ENCODE measurements at places on chromosomes 5 and 9.

DNA sequence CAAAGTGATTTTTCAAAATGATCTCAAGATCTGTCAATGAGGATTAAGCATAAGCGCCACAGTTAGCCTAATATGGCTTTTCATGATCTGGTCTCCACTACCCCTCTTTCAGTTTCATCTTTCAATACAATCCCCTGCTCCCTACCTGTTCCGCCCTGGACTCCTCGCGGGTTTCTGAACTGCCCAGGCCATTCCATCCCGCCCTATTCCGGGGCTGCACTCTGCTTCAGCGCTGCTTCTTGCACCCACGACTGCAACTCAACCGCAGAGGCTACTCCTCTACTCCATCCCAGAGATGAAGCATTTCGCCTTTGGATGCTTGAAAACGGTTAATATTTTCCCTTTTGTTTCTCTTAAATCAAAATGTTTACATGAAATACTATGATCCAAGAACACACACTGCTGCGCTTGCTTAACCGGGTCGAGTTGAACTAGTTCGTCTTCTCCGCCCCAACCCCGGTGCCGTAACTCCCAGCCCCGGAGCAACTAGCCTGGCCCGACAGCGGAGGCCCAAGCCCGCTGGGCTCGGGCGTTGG lies 716 bp upstream of the OTULIN start:
- H3K4me1 ChIP-seq = peaks cover 40% of the 10 kb centered on the region
- no peaks in the 10 kb centered on the region for H3K36me3 ChIP-seq
- no peaks in the 10 kb centered on the region for H3K27me3 ChIP-seq
- H3K4me3 ChIP-seq = peak overlapping the region; percentile 82

DNA sequence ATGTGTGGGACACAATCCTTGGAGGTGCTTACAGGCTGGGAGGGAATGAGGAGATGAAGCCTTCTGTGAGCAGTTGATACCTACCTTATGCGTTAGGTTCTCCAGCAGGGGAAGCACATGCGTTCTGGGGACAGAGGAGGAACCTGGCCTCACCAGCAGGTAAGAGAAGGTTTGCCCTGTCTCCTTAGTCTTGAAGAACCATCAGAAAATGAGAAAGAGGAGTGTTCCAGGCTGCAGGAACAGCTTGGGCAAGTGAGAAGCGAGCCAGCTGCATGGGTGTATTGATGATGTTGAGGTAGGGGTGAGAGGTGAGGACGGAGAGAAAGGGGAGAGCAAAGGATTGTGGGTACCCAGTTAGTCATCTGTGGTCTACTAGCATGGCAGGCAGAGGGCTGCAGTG lies 156.9 kb upstream of the MVB12B start:
- H3K4me1 ChIP-seq = no peaks in the 10 kb centered on the region
- peaks cover 46% of the 10 kb centered on the region for H3K27me3 ChIP-seq
- DNase-seq = no peak
- no peak overlapping the region for H3K27ac ChIP-seq
- H3K36me3 ChIP-seq = no peaks in the 10 kb centered on the region

- peaks cover 38% of the 10 kb centered on the region for H3K4me1 ChIP-seq
- 0 out of 2 replicates have a peak, but pooled peaks cover 5% of the 10 kb centered on the region for H3K36me3 ChIP-seq
- no peak overlapping the region for H3K27ac ChIP-seq
- DNase-seq = no peak
Observed at GRCh38 chr5:157539503-157540022, 36.0 kb downstream of the ADAM19 start.

- H3K27ac ChIP-seq = no peak overlapping the region
- no peaks in the 10 kb centered on the region for H3K27me3 ChIP-seq
- no peaks in the 10 kb centered on the region for H3K4me1 ChIP-seq
- DNase-seq = no peak
Observed at GRCh38 chr5:86124333-86124732, 493.4 kb upstream of the COX7C start.

- peaks cover 12% of the 10 kb centered on the region for H3K4me1 ChIP-seq
- DNase-seq = peak; percentile 67
- H3K36me3 ChIP-seq = no peaks in the 10 kb centered on the region
- no peak overlapping the region for H3K4me3 ChIP-seq
Observed at GRCh38 chr5:126917918-126918614, 112.3 kb downstream of the MARCHF3 start.

DNA sequence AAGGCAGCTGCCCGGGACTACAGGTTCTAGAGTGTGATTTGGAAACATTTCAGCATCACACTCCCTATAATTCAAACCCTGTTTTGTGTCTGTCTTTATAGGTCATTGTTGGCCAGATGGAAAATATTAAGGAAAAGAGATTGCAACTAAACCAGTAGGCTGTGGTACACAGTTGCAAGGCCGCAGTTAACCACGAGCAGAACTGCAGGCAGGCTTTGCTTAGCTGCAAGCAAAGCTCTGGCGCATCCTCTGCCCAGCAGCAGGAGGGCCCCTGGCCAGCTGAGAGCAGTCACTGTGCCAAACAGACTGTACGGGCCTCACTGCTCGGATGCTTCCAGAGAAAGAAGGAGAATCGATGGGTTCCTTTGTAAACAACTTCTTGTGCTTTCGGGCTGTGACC lies 204.5 kb downstream of the DENND1A start:
- H3K36me3 ChIP-seq = no peaks in the 10 kb centered on the region
- no peaks in the 10 kb centered on the region for H3K27me3 ChIP-seq
- peaks cover 6% of the 10 kb centered on the region for H3K4me1 ChIP-seq

DNA sequence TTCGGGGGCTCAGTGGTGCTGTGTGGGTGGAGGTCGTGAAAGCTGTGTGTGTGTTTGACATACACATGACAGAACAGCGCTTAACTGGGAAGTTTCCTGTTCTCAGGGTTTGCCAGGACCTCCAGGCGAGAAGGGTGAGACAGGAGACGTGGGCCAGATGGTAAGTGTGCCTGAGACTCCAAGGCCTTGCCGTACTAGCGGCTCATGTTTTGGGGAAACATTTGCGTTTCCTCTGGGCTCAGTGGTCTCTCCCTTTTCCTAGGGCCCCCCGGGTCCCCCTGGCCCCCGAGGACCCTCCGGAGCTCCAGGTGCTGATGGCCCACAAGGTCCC lies 68.3 kb upstream of the FCN2 start:
- H3K4me1 ChIP-seq = peaks cover 45% of the 10 kb centered on the region
- H3K27ac ChIP-seq = peak overlapping the region; percentile 95
- no peak overlapping the region for H3K4me3 ChIP-seq
- peaks cover 65% of the 10 kb centered on the region for H3K36me3 ChIP-seq
- DNase-seq = no peak

- H3K36me3 ChIP-seq = no peaks in the 10 kb centered on the region
- H3K4me1 ChIP-seq = no peaks in the 10 kb centered on the region
- H3K27ac ChIP-seq = no peak overlapping the region
- no peaks in the 10 kb centered on the region for H3K27me3 ChIP-seq
- DNase-seq = no peak
Observed at GRCh38 chr5:98749046-98749445, 24.4 kb upstream of the RGMB start.

GRCh38 chr9:36218011-36218410 lies 27.3 kb downstream of the CLTA start:
- H3K27me3 ChIP-seq = no peaks in the 10 kb centered on the region
- peaks cover 13% of the 10 kb centered on the region for H3K4me1 ChIP-seq
- peaks cover 63% of the 10 kb centered on the region for H3K36me3 ChIP-seq
- no peak overlapping the region for H3K4me3 ChIP-seq
- DNase-seq = no peak
- H3K27ac ChIP-seq = no peak overlapping the region

DNA sequence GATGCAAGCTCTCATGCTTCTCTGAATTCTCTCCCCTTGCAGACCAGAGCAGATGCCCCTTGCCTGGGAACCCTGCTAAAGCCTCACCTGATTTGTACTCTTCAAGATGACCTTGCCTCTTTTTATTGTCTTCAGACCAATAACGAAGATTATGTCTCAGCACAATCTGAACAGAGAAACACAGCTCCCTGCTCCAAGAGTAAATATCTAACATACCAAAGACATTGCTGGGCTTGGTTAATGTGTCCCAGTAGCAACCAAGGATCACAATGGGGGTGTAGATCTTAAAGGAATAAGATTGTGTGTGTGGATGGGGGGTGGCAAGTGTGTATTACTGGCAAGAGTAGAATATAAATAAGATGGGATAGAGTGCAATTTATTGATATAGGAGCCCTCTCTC lies 67.6 kb upstream of the LHFPL2 start:
- 0 out of 2 replicates have a peak overlapping the region, but pooled peaks have one; percentile 24 for H3K27ac ChIP-seq
- H3K4me1 ChIP-seq = peaks cover 20% of the 10 kb centered on the region
- H3K4me3 ChIP-seq = no peak overlapping the region
- H3K36me3 ChIP-seq = no peaks in the 10 kb centered on the region

- DNase-seq = peak; percentile 2
- H3K4me1 ChIP-seq = no peaks in the 10 kb centered on the region
- no peak overlapping the region for H3K4me3 ChIP-seq
Observed at GRCh38 chr5:58378613-58379390, 81.1 kb downstream of the PLK2 start.

GRCh38 chr5:60010853-60011252 lies 117.3 kb upstream of the PDE4D start:
- no peaks in the 10 kb centered on the region for H3K36me3 ChIP-seq
- no peak overlapping the region for H3K4me3 ChIP-seq
- no peaks in the 10 kb centered on the region for H3K4me1 ChIP-seq
- H3K27ac ChIP-seq = no peak overlapping the region
- no peak for DNase-seq

- H3K36me3 ChIP-seq = no peaks in the 10 kb centered on the region
- no peaks in the 10 kb centered on the region for H3K27me3 ChIP-seq
- H3K27ac ChIP-seq = no peak overlapping the region
- no peak for DNase-seq
- peaks cover 7% of the 10 kb centered on the region for H3K4me1 ChIP-seq
- no peak overlapping the region for H3K4me3 ChIP-seq
Observed at GRCh38 chr5:119316086-119316485, 39.7 kb upstream of the TNFAIP8 start.

DNA sequence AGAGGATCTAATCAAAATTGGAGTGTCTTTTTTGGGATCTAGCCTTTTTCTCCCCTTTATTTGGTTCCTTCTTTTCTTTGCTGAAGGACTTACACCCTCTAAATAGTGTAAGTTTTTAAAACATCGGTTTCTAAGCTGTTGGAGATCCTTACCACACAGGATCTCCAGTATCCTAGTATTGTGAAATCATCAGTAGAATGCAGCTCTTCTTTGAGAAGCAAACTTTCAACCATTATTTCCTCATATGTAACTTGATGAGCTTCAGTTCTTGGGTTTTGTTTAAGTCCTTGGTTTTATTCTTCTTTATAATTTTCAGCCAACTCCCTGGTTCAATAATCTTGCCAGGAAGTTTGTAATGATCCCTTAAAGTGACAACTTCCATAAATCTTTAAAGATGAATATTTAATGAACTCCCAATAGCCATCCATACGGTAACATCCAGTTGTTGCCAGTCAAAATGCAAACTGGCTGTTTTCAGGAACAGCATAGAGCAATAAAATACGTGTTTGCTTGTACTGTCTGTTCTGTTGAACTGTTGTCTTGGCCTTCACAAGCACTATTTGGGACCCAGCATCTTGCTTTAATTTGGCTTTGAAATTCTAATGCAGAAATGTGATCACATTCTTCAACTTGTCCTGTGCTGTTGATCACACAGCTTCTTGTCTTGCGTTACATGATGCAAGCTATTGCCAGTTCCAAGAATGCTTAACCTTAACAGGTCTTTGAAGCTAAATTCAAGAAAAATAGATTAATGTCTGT lies 34.8 kb upstream of the TTC23L start:
- peak; percentile 35 for DNase-seq
- H3K27me3 ChIP-seq = no peaks in the 10 kb centered on the region
- no peak overlapping the region for H3K4me3 ChIP-seq
- H3K4me1 ChIP-seq = no peaks in the 10 kb centered on the region
- H3K27ac ChIP-seq = no peak overlapping the region

DNA sequence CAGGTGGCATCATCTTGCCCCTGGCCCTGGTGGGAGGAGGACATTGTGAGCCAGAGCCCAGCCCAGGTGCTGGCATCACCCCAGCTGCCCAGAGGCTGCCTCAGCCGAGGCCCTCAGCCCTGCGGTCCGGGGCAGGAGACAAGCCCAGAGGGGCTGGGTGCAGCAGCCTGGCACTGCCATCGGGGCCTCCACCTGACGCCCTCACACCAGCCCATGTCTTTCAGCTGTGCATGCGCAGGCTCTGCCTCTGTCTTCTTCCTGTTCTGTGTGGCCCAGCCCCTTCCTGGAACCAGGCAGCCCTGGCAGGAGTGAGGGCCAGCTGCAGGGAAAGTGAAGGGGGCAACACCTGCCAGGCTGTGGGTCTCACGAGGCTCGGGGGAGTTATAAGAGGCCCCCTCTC lies 4.8 kb upstream of the CEL start:
- H3K4me3 ChIP-seq = no peak overlapping the region
- no peak overlapping the region for H3K27ac ChIP-seq
- no peaks in the 10 kb centered on the region for H3K27me3 ChIP-seq
- 0 out of 2 replicates have a peak, but pooled peaks cover 5% of the 10 kb centered on the region for H3K36me3 ChIP-seq
- no peak for DNase-seq
- peaks cover 9% of the 10 kb centered on the region for H3K4me1 ChIP-seq

DNA sequence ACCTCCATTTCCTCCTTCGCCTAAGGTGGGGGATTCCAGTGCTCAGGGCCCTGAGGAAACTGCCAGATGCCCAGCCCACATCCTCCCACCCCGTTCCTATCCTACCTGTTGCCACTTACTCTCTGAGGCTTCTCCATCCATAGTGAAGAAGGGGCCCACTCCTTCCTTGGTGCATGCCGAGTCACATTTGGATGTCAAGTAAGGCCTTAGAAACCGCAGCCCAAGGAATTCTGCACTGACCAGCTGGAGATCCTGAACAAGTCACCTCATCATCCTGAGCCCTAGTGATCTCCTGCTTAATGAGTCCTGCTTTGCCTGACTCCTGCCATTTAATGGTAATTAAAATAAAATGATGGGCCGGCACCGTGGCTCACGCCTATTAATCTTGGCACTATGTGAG lies 6.7 kb upstream of the TNIP1 start:
- H3K4me3 ChIP-seq = no peak overlapping the region
- no peak for DNase-seq
- peaks cover under 1% of the 10 kb centered on the region for H3K4me1 ChIP-seq

DNA sequence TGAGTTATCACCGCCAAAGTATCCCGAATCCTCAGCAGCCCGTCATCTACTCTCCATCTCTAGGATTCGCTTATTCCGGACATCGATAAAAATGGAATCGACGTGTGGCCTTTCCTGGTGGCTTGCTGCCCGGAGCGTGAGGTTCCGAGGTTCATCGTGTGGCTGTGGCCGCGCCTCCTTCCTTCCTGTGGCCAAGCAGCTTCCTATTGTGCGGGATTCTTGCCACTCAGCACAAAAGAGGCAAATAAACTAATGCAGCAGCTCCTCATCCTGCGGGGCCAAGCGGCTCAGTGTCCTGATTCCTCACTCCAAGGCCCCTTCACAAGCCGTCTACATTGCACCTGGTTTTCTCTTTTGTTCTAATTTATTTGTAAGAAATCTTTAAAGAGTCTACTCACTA lies 800.9 kb downstream of the CDH9 start:
- H3K4me3 ChIP-seq = no peak overlapping the region
- H3K27me3 ChIP-seq = no peaks in the 10 kb centered on the region
- DNase-seq = no peak
- H3K27ac ChIP-seq = no peak overlapping the region

- no peak within 1 kb of the TSS for H3K27ac ChIP-seq
- DNase-seq = peak; percentile 74
- no peaks in the 10 kb centered on the region for H3K36me3 ChIP-seq
- H3K4me1 ChIP-seq = no peaks in the 10 kb centered on the region
- H3K27me3 ChIP-seq = no peaks in the 10 kb centered on the region
- H3K4me3 ChIP-seq = peak within 1 kb of the TSS; percentile 69
Observed at GRCh38 chr5:149581192-149581861, at the start of gene ARHGEF37. TSS of gene ARHGEF37 (plus strand) at chr5:149581498. CDS start at chr5:149597770, 16,272 bp downstream.
